Smooth muscle cell of trachea (primary cell): ENCODE measurements at places on chromosomes 12 and 14. TPM values are rescaled to one million over a fixed set of nuclear protein-coding genes. Genes with fewer than 3 reads are reported as not detected.

Gene INHBC
- total RNA-seq = not detected in 2 replicates

Gene RTL1
- under 0.01 TPM in 1 of 2 replicates, not detected in the other for total RNA-seq

Gene ACSM4
- total RNA-seq = not detected in 2 replicates

Gene RAB5B
- 65.5 and 66.2 TPM in 2 replicates for total RNA-seq

Gene MGP
- 3.5 and 4.1 TPM in 2 replicates for total RNA-seq

Gene IAPP
- total RNA-seq = not detected in 2 replicates

Gene ORAI1
- 8.3 and 14.4 TPM in 2 replicates for total RNA-seq

Gene ARHGEF25
- 24.4 and 51.1 TPM in 2 replicates for total RNA-seq

Gene GNPTAB
- 26.3 and 47.0 TPM in 2 replicates for total RNA-seq

Gene TROAP
- total RNA-seq = 0.99 and 11.9 TPM in 2 replicates

Gene ALDH1L2
- 41.4 and 57.9 TPM in 2 replicates for total RNA-seq

Gene TAS2R13
- 1.3 and 4.7 TPM in 2 replicates for total RNA-seq

Gene SLC7A8
- 14.7 and 24.8 TPM in 2 replicates for total RNA-seq

Gene FKBP11
- 10.5 and 18.7 TPM in 2 replicates for total RNA-seq

Gene SMOC1
- 0.17 and 1.7 TPM in 2 replicates for total RNA-seq

Gene HOXC9
- 0.15 and 0.33 TPM in 2 replicates for total RNA-seq

Gene KRT78
- total RNA-seq = not detected in 2 replicates

Gene ZDHHC22
- total RNA-seq = not detected in 2 replicates

Gene SLC5A8
- total RNA-seq = not detected in 2 replicates
